ENCODE measurements at places on chromosomes 4 and X. TPM values are rescaled to one million over a fixed set of nuclear protein-coding genes. Genes with fewer than 3 reads are reported as not detected.

DNA sequence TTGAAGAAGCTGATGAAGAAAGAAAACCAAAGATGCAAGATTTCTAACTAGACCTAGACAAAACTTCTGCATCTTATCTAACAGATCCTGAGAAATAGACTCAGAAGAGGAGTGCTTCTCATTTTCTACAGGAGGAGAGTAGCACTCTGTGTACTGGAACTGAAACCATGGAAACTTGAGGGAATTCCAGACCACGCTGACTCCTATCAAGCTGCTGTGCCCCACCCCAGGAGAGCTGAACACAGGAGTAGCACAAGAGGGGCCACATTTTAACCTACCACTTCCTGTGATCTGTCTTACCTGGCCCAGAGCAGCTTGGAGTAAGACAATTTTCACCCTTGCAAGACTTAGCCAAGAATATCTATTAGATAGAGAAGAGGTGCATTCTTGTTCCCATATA is 248.9 kb downstream of the SCFD2 start:
- DNase-seq = no peak

DNA sequence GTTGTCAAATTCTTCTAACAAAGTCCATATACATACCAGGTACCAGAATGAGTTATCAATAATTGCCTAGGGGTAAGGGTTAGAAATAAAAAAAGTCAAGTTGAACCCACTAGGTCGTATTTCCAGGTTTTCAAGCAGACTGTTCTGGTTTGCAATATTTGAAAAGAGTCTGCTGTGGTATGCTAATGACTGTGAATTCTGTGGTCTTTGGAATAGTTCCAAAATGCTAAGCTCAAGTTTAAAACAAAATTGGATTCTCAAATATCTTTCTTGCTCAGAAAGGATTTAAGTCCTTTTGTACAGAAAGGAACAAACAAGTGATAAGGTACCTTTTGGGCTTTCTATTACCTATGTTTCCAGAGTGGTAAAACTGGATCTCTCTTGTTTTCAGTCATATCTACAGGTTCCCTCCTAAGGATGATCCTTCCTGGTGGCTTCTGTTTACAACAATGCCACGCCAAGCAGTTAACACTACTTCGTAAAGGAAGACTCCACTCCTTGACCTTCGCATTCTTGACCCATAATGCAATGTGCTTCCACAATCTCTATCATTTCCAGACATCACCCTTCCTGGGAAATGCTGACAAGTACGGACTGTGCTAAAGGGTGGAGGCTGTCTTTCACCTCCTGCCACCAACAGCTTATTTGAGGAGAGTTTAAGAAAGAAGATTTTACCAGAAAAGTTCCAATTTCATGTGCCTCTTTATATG is 531.7 kb upstream of the FTHL17 start:
- DNase-seq = no peak

CD38 gene
- 2.0 TPM for total RNA-seq

- DNase-seq = no peak
Observed at GRCh38 chrX:8971116-8971515, 62.8 kb downstream of the FAM9B start.

DNA sequence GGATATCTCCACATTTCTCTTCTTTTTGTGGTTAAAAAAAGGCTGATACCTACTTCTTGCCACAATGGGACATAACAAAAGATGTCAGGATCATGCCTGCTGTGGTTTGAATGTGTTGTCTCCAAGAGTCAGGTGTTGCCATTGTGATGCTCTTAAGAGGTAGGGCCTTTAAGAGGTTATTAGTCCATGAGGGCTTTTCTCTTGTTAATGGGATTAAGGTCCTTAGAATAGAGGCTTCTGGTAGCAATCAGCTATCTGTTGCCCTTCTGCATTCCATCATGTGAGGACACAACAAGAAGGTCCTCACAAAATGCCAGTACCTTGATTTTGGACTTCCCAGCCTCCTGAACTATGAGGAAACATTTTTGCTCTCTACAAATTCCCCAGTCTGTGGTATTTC is 191.4 kb downstream of the GBA3 start:
- no peak for DNase-seq

DNA sequence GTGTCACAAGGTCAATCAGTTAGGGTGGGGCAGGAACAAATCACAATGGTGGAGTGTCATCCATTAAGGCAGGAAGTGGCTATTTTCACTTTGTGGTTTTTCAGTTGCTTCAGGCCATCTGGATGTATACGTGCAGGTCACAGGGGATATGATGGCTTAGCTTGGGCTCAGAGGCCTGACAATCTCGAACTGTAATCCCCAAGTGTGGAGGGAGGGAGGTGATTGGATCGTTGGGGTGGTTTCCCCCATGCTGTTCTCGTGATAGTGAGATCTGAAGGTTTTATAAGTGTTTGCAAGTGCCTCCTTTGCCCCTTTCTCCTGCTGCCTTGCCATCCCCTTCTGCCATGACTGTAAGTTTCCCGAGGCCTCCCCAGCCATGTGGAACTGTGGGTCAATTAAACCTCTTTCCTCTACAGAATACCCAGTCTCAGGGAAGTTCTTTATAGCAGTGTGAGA is 36.7 kb upstream of the STS start:
- DNase-seq = no peak

GNRHR gene
- not detected for total RNA-seq

GABRQ gene
- total RNA-seq = not detected

F8A3 gene
- total RNA-seq = 6.7 TPM

GRIA2 gene
- 2.3 TPM for total RNA-seq

FANCB gene
- total RNA-seq = 0.96 TPM

TMEM31 gene
- total RNA-seq = not detected

- no peak for DNase-seq
Observed at GRCh38 chr4:14165222-14165920, 537.8 kb upstream of the BOD1L1 start.

DNA sequence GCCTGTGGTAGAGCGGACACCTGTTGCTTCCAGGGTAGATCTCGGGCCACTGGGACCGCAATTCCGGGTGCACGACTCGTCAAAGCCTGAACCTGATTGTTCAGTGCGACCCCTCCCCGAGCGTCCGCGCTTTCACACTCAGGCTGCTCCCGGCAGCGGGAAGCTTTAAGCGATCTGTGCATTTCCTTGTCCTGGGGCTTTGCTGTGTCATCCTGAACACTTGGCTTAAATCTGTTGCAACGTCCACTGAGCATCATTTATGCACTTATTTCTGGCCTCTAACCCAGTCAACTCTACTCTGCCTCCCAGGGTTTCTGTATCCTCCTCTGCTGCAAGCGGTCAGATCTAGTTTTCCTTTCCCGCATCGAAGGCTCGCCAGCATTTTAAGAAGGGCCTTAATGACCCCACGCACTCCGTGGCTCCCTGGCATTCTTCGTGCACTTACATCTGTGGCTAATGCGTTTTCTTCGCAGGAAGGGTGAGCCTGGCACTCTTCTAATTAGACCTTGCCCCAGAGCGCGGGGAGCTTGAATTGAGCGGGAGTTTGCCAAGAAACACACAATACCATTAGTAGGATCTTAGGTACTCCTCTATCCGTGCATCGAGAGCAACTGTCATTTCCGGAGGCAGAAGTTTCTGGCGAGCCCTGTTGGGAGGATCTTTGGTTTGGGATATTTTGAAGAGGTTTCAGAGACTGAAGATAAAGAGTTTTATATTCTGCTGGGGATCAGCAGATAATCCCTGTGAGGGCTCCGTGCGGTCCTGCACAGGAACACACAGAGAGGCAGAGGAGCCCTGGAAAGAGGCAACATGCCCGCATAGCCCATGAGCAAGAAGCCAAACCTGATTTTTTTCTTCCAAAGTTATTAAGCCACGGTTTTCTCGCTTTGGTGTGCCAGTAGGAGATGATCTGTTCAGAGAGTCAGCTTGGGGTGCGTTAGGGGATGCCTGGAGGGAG is 654 bp upstream of the DDIT4L start:
- DNase-seq = no peak

GRCh38 chrX:11754958-11755645 is 2.9 kb upstream of the MSL3 start:
- DNase-seq = no peak

SYTL5 gene
- 10.0 TPM for total RNA-seq

DNA sequence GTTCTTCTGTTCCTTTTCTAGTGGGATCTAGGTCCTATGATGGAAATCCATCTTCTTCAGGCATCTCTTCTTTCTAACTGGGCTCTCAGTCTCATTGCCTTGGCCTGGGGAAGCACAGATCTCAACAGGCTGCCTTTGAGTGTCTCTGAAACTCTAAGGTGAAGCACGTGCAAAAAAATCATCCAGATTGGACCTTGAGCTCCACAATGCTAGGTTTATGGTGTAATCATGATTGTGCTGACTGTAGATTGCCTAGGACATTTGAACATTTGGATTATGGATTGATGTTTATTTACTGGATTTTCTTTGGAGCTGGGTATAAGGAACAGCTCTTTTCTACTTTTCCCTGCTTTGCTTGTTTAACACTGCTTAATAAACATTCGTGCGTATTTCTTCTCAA is 191.5 kb upstream of the NR3C2 start:
- DNase-seq = no peak

PJA1 gene
- 25.6 TPM for total RNA-seq

DNA sequence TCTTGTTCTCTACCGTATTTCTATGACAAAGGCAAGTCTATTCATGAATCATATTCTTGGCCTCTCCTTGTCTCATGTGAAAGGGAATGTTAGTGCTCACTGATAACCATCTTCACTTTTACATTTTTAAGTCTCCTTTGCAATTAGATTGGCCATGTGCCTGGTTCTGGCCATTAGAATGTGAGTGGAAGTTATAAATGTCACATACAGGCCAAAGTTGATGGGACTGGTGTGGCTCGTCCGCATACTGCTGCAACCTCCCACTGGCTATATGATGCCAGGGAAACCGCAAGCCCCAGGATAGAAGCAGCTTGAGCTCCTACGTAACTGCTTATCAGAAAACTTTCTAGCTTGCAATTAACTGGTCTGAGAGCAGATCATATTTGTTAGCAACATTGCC is 86.1 kb downstream of the MAGEC1 start:
- DNase-seq = no peak

GRCh38 chrX:155819966-155820491 is 61.1 kb upstream of the VAMP7 start:
- peak; percentile 27 for DNase-seq

DNA sequence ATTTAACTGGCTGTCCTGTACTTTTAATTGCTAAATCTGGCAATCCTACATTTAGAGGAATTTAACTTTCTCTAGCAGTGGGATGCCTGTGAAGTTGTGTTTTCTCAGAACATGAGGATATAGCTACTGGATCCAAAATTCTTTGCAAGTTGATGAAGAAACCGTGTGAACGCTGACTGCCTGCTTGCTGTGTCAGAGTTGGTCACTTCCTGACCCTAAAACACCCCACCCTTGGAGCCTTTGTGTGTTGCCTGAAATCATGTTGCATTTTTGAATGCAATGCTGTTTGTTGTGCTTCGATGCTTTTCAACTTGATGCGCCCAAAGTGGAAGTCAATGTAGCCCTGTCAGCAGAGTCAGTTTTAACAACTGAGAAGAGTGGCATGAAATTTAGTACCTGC is 211.2 kb downstream of the ANK2 start:
- DNase-seq = no peak

SOWAHB gene
- 5.3 TPM for total RNA-seq

RBM46 gene
- not detected for total RNA-seq

ADGRG4 gene
- total RNA-seq = under 0.01 TPM

DNA sequence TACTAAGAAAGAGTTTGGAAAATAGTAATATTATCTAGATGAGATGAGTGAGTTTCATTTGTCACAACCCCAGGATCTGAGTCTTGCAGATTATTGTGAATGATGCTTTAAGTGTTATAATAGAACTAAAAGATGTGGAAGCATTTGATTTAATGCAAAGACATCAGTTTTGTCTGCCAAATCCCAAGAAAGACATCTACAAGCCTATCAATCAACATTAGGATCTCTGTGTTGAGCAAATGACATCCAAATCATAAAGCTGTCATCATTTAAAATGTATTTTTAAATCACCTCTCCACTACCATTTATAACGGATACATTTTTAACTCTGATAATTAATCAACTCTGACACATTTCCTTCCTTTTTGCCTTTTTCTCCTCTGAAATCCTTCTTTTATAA is 310.8 kb upstream of the SLIT2 start:
- no peak for DNase-seq

GRCh38 chr4:172850838-172851237 is 317.8 kb upstream of the GALNT7 start:
- no peak for DNase-seq

GRCh38 chrX:78377186-78377585 is 49.8 kb upstream of the CYSLTR1 start:
- DNase-seq = no peak

GRCh38 chr4:139858436-139859205 is 193.0 kb downstream of the MGST2 start:
- peak; percentile 35 for DNase-seq

DNA sequence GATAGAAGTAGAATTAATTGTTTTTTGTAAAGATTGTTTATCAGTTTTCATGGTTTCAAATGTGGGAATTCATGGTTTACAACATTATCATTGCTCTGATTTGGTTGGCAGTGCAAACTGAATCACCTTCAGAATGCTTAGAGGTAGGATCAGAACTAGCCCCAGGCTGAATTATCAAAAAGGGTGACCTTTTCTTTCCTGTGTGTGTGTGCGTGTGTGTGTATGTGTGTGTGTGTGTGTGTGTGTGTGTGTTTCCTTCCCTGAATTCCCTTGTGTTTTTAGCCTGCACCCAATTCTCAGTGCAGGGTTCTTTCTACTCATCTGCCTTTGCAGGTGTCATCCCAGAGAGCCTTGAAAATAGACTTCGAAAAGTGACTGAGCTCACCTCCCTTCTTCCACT is 125.0 kb downstream of the BMPR1B start:
- DNase-seq = no peak

DNA sequence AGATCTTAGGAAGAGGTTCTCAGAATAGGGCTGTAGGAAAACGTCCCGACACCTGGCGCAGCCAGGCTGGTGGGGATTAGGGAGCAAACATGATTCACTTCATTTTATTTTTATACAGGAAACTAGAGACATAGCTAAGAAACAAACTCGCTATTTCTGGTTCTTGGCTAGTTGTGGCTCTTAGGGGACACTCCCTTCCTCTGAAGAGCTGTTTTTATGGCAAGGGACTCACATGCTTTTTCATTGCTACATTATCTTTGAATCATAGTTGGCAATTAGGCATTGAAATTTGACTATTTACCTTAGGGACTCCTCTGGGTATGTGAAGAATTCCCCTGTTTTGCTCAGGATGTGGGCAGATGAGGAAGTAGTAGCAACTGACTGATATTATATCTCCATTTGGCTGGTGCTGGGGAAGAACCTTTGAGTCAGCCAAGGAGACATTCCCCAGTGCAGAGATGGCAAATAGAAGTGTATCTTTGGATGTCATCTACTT is 174.5 kb downstream of the SMIM20 start:
- DNase-seq = no peak

GRCh38 chrX:24081661-24082154 is 27.0 kb downstream of the EIF2S3 start:
- peak; percentile 24 for DNase-seq

All from breast epithelium (tissue), 4 donors.